ENCODE measurements at places on chromosomes 16 and 17. TPM values are rescaled to one million over a fixed set of nuclear protein-coding genes. Genes with fewer than 3 reads are reported as not detected.

DNA sequence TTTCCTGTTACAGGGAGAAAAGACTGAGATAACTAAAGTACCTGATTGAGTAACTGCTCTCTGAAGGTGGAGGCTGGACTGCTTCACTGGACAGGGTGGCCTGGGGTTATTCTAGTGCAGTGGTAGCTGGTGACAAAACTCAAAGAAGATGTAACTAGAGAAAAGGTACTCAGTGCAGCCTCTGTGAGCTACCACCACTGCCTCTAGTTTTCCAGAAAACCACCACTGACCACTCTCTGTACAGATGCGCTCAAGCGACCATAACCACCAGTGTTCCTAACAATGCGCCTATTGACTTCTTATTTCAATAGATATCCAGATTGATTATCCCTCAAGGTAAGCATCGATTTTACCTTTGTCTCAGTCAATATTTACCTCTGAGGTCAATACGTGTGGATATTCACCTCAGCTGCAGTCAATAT, 492.2 kb downstream of the WWOX start:
- H3K27ac ChIP-seq, result no peak overlapping the region
- H3K4me3 ChIP-seq, result no peak overlapping the region
- no peaks in the 10 kb centered on the region for H3K4me1 ChIP-seq
- H3K36me3 ChIP-seq, result no peaks in the 10 kb centered on the region
- no peak for DNase-seq

DNA sequence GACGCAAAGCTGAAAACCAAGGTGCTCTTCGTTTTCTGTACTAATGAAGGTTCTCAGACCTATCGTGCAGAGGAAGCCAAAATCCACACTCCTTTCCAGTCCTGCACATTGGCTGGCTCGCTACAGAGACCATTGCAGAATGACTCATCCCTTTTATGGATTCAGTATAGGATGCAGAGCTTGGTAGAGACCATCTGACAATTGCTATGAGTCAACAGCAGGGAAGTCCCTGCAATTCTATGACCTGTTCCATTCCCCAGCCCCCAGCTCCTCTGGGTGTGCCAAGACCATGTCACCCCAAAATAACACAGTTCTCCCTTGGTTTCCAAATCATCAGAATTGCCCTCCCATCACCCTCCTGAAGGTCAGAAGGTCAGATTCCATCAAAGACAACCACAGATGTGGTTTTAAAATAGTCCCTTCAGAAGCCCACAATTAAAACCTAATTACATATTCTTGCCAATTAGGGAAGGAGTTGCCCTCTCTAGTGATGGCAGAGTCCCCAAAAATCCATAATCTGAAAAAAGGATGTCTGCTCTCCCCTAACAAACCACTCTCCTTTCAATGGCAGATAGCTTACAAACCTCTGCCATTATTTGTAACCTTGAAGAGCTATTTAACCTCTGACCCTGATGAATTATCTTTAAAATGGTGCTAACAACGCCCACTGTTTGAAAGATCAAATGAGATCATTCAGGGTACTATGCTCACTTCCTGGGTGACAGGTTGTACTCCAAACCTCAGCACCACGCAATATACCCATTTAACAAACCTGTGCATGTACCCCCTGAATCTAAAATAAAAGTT, 108.2 kb upstream of the RBBP6 start:
- no peaks in the 10 kb centered on the region for H3K4me1 ChIP-seq
- DNase-seq, result no peak
- H3K27ac ChIP-seq, result no peak overlapping the region
- peaks cover 18% of the 10 kb centered on the region for H3K27me3 ChIP-seq

DNA sequence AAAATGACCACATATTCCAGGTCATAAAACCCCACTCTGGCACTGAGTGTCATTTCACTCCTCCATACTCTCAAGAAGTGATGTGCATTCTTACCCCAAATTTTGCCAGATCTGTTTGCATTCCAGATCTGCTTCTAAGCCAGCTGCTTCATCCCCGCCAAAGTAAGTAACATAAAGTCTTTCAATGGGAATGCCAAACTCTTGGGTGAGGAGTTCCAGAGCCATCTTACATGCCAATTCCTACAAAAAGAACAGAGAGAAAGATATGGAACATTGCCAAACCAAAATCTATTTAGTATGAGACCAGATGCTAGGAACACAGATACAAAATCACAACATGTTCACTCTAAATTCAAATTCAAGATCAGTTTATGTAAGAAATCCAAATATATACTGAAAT, 12.9 kb downstream of the AARS1 start:
- H3K27ac ChIP-seq, result no peak overlapping the region
- no peaks in the 10 kb centered on the region for H3K27me3 ChIP-seq
- no peaks in the 10 kb centered on the region for H3K4me1 ChIP-seq
- no peak for DNase-seq
- H3K36me3 ChIP-seq, result peaks cover 44% of the 10 kb centered on the region

DNA sequence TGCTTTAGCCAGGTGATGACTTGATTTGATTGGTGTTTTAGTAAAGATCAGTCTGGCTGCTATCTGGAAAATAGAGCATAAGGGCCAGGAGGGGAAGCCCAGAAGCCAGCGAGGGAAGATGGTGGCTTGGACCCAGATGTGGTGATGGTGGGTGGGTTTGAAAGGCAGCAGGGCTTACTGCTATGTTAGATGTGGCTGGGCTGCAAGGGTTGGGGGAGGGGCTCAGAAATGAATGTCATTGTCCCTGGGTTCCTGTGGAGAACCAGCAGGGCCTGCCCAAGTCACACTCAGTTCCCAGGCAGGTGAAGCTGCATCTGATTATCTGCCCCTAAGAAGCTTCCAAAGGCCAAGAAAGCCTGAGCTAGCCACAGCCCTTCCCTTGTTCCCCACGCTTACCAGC, 71.7 kb upstream of the BRD7 start:
- DNase-seq, result no peak
- H3K27me3 ChIP-seq, result peaks cover 5% of the 10 kb centered on the region
- H3K36me3 ChIP-seq, result no peaks in the 10 kb centered on the region
- no peak overlapping the region for H3K4me3 ChIP-seq
- no peak overlapping the region for H3K27ac ChIP-seq

MRPL12 gene
- 54.1 TPM for total RNA-seq

DNA sequence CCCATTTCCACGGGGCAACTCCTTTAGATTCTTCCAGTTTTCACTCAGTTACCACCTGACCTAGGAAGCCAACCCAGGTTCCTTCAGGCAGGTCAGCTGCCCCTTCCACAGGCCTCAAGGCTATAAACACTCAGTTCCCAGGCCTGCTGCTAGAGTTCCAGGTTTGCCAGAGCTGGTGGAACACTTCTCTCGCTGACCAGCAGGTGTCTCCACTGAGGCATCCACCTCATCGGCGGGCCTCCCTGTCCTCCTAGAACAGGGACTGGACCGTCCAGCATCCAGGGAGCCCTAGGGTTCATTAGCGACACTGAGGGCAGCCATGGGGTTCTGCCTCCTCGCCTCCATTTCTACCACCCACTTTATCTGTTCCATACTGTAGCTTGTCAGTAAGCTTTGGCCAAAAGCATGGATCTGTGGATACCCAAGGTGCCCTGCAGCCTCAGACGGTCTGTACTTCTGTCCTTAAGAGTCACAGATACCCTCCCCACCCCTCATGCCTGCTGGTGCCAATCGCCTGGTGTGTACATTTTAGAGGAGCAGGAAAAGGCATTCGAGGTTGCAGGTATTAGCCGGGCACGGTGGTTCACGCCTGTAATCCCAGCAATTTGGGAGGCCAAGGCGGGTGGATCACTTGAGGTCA, 29.0 kb downstream of the PIMREG start:
- H3K27me3 ChIP-seq, result peaks cover 14% of the 10 kb centered on the region
- H3K4me1 ChIP-seq, result peaks cover 5% of the 10 kb centered on the region
- H3K4me3 ChIP-seq, result no peak overlapping the region
- no peaks in the 10 kb centered on the region for H3K36me3 ChIP-seq

OTOP3 gene
- not detected for total RNA-seq

DNA sequence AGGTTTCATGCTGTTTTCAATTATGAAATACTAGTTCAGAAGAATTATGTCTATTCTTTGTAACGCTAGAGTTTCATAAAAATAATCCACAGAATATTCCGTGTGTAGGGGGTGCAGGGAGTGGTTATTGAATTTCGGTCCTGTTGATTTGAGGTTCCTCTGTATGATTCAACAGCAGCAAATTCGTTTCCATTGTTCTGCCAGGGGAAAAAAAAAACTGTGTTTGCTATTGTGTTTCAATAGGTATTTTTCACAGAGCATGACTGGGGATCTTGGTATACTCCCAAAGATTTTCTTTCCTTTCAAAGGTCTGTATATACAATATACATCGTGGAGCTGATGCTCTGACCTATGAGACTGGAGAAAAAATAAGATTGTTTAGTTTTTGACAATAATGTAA, 15.8 kb downstream of the SHISA9 start:
- no peaks in the 10 kb centered on the region for H3K36me3 ChIP-seq
- H3K27me3 ChIP-seq, result peaks cover 2% of the 10 kb centered on the region
- no peak overlapping the region for H3K27ac ChIP-seq
- H3K4me3 ChIP-seq, result no peak overlapping the region
- no peak for DNase-seq

Measured in mesothelial cell of epicardium (in vitro differentiated cells).